Body of pancreas (tissue), 4 donors: ENCODE measurements at places on chromosomes 2 and 18.

- H3K4me1 ChIP-seq, result no peaks in the 10 kb centered on the region
- no peak for DNase-seq
- no peak overlapping the region for H3K27ac ChIP-seq
- H3K36me3 ChIP-seq, result no peaks in the 10 kb centered on the region
- H3K4me3 ChIP-seq, result no peak overlapping the region
These were observed 168.9 kb downstream of the UPP2 start for GRCh38 chr2:158270536-158270935.

DNA sequence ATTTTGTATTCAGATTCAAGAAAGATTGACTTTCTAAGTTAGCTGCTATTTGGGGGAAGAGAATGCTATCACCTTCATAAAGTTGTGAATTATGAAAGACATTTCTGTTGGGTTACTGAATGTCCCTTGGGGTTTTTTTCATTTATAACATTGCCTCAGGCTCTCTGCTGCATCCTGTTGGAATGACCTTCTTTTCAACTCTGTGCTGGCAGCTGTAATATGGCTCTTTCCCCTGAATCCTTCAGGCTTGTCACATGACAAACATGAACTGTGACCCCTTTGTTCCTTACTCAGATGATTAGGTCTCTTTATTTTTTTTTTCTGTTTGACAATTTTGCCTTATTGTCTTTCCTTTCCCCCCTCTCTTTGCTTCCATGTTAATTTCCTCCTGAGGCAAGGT, 159.8 kb downstream of the TAF4B start:
- no peak overlapping the region for H3K4me3 ChIP-seq
- H3K36me3 ChIP-seq, result no peaks in the 10 kb centered on the region
- no peak overlapping the region for H3K27ac ChIP-seq
- DNase-seq, result peak; percentile 32
- H3K27me3 ChIP-seq, result no peaks in the 10 kb centered on the region
- H3K4me1 ChIP-seq, result peaks cover 8% of the 10 kb centered on the region

DNA sequence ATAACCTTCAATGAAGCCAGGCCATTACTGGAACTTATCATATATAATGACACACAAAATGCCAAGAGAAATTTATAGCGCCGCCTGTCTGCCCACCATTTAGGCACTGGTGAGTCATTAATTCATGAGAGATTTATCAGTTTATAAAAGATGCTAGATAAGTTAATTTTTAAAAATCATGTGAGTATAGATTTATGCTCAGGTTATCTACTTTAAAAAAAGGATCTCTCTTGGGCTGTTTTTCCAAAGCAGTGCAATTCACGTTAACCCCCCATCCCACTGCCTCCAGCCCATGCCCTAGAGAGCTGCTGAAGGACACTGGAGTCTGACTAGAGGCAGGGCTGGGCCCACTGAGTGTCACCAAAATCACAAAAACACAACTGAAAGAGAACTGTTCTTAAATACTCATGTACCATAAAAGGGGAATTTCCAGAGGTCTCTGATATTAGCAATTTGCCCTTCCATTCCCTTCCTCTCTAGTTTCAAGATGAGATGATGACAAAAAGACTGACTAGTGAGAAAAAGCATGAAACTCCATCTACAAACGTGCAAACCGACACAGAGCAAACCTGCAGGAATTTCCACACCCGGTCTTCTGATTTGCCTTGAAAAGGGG, 160.8 kb downstream of the BCL2 start:
- no peaks in the 10 kb centered on the region for H3K27me3 ChIP-seq
- no peaks in the 10 kb centered on the region for H3K36me3 ChIP-seq
- H3K4me1 ChIP-seq, result peaks cover 32% of the 10 kb centered on the region
- no peak for DNase-seq
- no peak overlapping the region for H3K4me3 ChIP-seq

DNA sequence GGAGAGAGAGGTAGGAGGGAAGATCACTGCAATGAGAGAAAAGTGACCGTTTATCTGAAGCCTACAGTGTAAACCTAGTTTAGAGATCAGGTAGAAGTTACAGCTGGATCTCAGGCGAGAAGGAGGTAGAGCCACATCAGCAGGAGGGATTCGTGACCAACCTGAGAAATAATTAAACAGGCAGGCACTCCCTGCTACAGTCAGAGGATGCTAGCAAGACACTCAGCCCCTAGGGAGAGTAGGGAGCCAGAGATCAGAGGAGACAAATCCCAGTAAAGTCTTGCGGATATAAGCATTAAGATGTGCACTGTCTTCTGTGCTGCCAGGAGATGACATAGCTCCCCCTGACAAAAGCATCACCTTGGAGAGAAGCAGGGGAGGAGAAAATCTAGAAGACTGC, 629.1 kb upstream of the SLC39A10 start:
- H3K27me3 ChIP-seq, result no peaks in the 10 kb centered on the region
- H3K36me3 ChIP-seq, result no peaks in the 10 kb centered on the region
- no peaks in the 10 kb centered on the region for H3K4me1 ChIP-seq
- no peak overlapping the region for H3K27ac ChIP-seq
- DNase-seq, result no peak

GRCh38 chr2:207502577-207503198, 27.1 kb upstream of the CREB1 start:
- H3K36me3 ChIP-seq, result no peaks in the 10 kb centered on the region
- no peak overlapping the region for H3K27ac ChIP-seq
- H3K4me3 ChIP-seq, result no peak overlapping the region
- H3K4me1 ChIP-seq, result peaks cover 13% of the 10 kb centered on the region

GRCh38 chr2:25936889-25937545, 45.3 kb downstream of the KIF3C start:
- no peaks in the 10 kb centered on the region for H3K27me3 ChIP-seq
- no peak overlapping the region for H3K27ac ChIP-seq
- no peaks in the 10 kb centered on the region for H3K36me3 ChIP-seq
- H3K4me1 ChIP-seq, result no peaks in the 10 kb centered on the region

DNA sequence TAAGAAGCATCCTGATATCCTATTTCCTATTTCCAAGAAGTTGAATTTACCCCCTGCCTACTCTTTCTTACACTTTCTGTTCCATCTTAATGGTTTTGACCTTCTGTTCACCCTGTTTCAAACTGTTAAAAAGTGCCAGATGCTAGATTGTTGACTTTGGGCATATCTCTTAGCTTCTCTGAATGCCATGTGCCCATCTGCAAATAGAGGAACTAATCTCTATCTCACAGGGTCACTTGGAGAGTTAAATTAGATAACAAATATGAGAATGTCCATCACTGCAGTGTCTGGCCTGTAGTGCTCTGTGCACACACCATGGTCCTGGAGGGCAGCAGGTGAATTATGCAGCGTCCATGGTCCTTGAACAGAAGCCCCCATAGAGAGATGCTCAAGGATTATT, 83.8 kb downstream of the LRATD1 start:
- H3K27ac ChIP-seq, result no peak overlapping the region
- no peaks in the 10 kb centered on the region for H3K36me3 ChIP-seq
- H3K4me3 ChIP-seq, result no peak overlapping the region
- no peaks in the 10 kb centered on the region for H3K27me3 ChIP-seq
- no peaks in the 10 kb centered on the region for H3K4me1 ChIP-seq
- no peak for DNase-seq

DNA sequence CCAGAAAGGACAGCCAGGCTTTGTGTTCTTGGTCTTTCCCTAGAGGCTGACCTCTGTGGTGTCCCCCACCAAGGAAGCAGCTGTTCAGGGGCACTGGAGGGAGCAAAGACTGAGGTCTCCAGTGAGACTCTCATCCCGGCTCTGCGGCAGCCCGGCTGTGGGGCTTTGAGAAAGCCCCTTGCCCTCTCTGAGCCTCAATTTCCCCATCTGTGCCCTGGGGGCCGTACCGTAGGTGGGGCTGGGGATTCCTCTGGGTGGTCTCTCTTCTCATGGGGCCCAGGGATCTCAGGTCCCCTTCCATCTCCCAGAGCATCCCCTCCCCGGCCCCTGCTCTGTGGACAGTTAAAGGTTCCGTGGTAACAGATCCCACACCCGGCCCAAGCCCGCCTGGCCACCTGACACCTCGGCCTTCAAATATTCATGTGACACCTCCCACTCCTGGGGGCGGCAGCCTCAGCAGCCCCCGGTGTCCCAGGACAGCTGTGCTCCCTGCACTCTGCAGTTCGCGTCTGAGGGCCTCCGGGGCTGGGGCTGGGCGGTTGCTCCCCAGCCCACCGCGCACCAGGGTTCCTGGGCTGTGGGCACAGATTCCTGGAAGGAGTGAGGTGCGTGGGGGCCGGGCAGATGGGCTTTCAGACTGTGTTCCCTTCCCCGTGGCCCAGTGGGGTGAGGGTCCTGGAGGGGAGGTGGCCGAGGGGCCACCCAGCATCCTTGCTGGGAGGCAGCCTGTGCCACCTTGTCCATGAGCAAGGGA, 15.1 kb upstream of the KLHL30 start:
- H3K27me3 ChIP-seq, result no peaks in the 10 kb centered on the region
- no peak overlapping the region for H3K27ac ChIP-seq
- H3K4me1 ChIP-seq, result peaks cover 9% of the 10 kb centered on the region
- H3K4me3 ChIP-seq, result no peak overlapping the region

GRCh38 chr18:47346016-47346415, 94.6 kb upstream of the SKOR2 start:
- H3K4me1 ChIP-seq, result no peaks in the 10 kb centered on the region
- peak; percentile 4 for DNase-seq
- H3K27me3 ChIP-seq, result no peaks in the 10 kb centered on the region
- H3K27ac ChIP-seq, result no peak overlapping the region
- H3K4me3 ChIP-seq, result no peak overlapping the region
- no peaks in the 10 kb centered on the region for H3K36me3 ChIP-seq

DNA sequence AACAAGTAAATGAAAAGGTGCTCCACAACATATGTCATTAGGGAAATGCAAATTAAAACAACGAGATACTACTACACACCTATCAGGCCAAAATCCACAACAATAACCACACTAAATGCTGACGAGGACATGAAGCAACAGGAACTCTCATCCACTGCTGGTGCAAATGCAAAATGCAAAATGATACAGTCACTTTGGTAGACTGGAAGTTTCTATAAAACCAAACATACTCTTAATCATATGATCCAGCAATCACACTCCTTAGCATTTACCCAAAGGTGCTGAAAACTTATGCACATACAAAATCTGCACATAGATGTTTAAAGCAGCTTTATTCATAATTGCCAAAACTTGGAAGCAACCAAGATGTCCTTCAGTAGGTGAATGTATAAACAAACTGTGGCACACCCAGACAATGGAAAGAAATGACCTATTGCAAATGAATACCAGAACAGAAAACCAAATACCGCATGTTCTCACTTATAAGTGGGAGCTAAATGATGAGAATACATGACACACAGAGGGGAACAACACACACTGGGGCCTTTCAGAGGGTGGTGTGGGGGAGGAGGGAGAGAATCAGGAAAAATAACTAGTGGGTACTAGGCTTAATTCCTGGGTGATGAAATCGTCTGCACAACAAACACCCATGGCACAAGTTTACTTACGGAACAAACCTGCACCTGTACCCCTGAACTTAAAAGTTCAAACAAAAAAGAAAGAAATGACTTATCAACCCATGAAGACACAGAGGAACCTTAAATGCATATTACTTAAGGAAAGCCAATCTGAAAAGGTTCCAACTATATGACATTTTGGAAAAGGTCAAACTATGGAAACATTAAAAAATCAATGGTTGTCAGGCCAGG, 80.4 kb downstream of the ASXL2 start:
- H3K27ac ChIP-seq, result no peak overlapping the region
- no peak overlapping the region for H3K4me3 ChIP-seq
- no peaks in the 10 kb centered on the region for H3K36me3 ChIP-seq
- H3K4me1 ChIP-seq, result peaks cover 9% of the 10 kb centered on the region

GRCh38 chr2:239778861-239779558, 246.1 kb downstream of the NDUFA10 start:
- H3K4me3 ChIP-seq, result no peak overlapping the region
- no peak overlapping the region for H3K27ac ChIP-seq
- DNase-seq, result no peak
- no peaks in the 10 kb centered on the region for H3K4me1 ChIP-seq
- H3K36me3 ChIP-seq, result no peaks in the 10 kb centered on the region

GRCh38 chr2:186459009-186459408, 27.1 kb upstream of the ZC3H15 start:
- no peaks in the 10 kb centered on the region for H3K36me3 ChIP-seq
- no peak overlapping the region for H3K27ac ChIP-seq
- H3K4me1 ChIP-seq, result peaks cover 13% of the 10 kb centered on the region
- H3K27me3 ChIP-seq, result no peaks in the 10 kb centered on the region
- no peak for DNase-seq
